ENCODE measurements at places on chromosomes 4 and X.

DNA sequence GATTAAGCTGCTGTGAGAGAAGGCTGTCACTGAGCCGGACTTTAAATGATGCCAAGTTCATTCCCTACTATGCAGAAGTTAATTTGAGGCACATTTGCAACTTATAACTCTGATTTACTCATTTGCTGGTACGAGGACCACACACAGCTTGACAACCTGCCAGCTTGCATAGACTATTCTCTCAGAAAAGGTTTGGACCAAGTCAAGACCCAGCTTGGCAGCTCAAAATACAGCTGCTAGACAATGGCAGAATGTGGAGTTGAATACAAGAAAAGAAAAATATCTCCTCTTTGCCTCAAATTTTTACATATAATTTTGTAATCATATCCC is 338.9 kb downstream of the DHX15 start:
- no peak for DNase-seq

DNA sequence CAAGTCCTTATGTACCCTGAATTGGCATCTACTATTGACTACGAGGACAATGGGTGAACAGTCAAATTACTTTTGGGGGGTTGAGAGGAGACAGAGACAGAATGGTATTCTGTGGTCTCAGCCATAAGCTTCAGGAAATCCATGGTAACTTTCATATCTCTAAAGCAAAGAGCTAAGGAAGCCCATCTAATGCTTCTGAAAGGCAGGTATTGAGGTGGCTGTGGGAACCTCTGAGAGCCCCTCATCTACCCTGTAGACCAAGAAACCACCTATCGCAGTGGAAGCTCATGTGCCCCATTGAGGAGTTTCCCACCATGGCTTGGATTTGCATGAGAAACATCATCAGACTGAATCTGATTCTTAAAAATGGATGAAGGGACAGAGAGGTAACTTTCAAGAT is 23.1 kb upstream of the BMP2K start:
- DNase-seq = no peak

GRCh38 chr4:115159141-115159540 is 45.7 kb upstream of the NDST4 start:
- DNase-seq = no peak

GRCh38 chr4:73213916-73214653 is 44.5 kb downstream of the ANKRD17 start:
- no peak for DNase-seq

- DNase-seq = no peak
Observed at GRCh38 chr4:104752337-104752736, 257.6 kb upstream of the CXXC4 start.

DNA sequence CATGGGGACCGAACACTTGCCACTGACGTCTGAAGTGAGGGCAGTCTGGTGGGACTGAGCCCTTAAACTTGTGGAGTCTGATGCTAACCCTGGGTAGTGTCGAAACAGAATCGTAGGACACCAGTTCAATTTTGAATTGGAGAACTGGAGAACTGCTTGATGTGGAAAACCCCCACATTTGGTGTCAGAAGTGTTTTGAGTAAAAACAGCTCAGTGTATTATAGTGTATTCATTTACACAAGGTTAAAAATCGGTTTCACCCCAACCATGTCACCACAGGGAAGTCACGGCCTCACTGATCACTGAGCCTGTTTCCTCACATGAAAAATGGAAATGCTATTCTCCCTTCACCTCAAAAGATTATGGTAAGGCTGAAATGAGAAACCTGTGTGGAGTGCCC is 21.9 kb downstream of the PIN4 start:
- no peak for DNase-seq

DNA sequence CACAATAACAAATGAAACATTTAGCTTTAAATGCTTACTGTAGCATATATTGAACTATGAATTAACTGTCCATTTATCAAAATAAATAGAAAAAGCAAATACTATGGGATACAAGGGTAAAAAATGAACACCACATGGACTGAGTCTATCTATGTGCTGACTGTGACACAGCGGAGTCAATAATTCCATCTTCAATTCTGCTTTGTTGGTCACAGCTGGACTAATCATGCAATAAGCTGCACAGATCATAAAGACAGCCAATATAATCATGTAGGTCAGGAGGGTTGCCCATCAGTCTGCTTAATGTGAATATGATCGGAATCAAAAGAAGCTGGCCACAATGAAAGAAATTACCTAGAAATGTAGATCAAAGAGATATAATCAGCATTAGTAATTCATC is 95.7 kb upstream of the FAM47A start:
- DNase-seq = no peak

GRCh38 chrX:88416965-88417364 is 330.1 kb upstream of the CPXCR1 start:
- no peak for DNase-seq

DNA sequence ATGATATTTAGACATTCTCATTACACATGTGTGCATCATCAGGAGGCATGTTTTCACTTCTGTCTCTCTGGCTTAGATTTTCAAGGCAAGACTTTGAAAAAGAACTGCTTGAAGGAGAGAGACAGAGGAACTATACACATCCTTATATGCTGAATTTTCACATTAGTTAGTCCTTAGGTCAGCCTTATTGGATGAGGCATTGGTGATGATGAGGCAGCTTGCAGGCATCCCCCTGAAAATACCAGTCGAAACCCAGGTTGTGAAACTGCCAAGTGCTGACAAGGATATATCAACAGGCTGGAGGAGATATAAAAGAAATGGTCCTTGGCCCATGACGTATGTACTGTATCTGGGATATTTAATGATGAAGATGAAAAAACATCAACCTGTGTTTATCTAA is 297.2 kb upstream of the AADAT start:
- DNase-seq = no peak

Data from CD4-positive, alpha-beta T cell treated with Interleukin-21 for 1 hour (primary cell).